ENCODE measurements at places on chromosomes 6 and 20.

DNA sequence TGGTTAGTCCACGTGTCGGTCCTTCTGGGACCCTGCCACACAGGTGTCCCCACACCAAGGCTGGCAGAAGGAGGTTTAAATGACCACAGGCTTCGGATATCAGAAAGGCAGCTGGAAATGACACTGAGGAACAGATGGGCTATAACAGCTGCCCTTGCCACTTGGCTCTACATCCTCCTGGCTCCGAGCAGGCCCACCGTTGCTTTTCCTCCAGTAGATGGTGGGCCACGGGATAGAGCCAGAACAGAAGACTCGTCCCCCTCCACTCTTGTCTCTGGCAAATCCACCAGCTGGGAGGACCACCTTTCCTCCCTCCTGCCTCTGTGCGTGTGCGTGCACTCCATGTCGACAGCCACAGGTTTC, 17.6 kb downstream of the WRNIP1 start:
- DNase-seq, result no peak

DNA sequence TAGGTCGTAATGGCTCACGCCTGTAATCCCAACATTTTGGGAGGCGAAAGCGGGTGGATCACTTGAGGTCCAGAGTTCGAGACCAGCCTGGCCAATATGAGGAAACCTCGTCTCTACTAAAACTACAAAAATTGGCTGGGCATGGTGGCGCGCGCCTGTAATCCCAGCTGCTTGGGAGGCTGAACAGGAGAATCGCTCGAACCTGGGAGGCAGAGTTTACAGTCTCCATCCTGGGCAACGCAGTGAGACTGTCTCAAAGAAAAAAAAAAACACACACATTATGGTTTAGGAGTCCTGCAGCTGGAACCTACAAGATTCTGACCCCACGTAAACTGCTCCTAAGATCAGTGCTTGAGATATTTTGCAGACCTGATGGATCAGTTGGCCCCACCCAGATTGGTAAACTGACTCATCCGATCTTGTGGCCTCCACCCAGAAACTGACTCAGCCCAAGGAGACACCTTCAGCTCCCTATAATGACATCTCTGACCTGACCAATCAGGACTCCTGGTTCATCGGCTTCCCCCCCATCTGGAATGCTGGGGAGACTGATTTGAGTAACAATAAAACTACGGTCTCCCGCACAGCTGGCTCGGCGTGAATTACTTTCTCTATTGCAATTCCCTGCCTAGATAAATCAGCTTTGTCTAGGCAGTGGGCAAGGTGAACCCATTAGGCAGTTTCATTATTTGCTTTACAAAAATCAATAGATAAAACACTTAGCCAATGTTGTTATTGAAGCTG, 96.2 kb upstream of the BTN3A2 start:
- no peak for DNase-seq

DNA sequence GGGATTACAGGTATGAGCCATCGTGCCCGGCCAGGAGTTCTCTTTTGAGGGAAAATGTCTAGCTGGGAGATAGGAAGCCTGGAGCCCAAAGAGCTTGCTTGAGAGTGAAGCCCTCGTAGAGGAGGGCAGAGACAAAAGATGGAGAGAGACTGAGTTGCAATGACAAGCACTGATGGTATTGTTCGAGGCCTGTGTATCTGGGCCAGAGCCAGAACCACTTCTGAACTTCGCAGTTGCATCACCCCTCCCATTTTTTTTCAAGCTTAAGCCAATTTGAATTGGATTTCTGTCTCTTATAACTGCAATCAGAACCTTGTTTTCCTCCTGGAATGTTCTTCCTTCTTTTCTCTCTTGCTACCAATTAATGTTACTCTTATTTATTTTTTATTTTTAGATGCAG, 83.1 kb downstream of the KCNB1 start:
- no peak for DNase-seq

- no peak for DNase-seq
Observed at GRCh38 chr6:138328210-138328609, 49.5 kb upstream of the SMIM28 start.

DNA sequence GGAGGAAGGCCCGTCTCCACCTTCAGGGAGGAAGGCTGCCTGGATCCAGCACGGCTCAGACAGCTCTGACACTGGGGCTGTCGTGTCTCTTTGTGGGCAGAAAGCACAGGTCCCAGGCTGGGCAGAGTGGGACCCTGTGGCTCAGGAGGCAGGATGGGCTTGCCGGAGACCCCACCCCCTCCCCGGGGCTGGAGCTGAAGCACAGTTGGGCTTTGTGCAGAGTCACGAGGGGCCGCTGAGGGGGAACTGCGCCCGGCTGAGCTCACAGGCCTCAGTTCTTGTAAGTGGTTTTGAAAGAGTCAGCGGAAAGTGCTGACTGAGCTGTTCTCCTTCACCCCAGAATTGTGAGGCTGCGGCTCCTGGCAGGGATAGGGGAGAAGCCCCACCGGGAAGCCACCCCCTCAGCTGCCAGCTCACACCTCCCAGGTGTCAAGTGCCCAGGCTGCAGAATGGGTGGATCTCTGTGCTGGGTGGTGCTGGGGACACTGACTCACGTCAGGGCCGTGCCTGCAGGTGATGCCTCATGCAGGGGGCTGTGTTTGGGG, 145.5 kb upstream of the RNF24 start:
- peak; percentile 69 for DNase-seq

GRCh38 chr6:81985191-81985590, 232.7 kb upstream of the TENT5A start:
- no peak for DNase-seq

GRCh38 chr6:47595785-47596184, 102.6 kb upstream of the ADGRF4 start:
- DNase-seq, result no peak

GRCh38 chr6:42331019-42331418, 113.4 kb upstream of the MRPS10 start:
- no peak for DNase-seq

DNA sequence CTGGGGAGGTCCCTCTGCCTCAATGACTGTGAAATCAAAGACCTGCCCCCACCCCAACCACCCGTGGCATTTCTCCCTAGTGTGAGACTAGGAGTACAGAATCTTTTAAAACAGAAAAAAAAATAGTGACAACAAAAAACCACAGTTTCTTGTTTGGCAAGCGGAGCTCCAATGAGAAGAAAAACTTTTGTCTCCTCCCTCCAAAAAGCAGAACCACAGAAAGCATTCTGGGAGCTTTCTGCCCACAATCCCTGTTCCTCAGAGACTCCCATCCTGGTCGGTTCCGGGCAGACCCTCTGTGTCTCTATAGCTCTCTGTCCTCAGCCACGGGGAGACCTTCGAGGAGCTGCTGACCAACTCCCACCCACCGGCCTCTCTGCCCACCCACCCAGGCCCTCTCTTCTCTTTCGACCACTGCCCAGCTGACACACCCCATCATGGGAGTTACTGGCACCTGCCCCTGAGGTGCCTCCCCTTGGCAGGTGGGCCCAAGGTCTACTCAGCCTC, 4.9 kb downstream of the PREX1 start:
- DNase-seq, result peak; percentile 61

DNA sequence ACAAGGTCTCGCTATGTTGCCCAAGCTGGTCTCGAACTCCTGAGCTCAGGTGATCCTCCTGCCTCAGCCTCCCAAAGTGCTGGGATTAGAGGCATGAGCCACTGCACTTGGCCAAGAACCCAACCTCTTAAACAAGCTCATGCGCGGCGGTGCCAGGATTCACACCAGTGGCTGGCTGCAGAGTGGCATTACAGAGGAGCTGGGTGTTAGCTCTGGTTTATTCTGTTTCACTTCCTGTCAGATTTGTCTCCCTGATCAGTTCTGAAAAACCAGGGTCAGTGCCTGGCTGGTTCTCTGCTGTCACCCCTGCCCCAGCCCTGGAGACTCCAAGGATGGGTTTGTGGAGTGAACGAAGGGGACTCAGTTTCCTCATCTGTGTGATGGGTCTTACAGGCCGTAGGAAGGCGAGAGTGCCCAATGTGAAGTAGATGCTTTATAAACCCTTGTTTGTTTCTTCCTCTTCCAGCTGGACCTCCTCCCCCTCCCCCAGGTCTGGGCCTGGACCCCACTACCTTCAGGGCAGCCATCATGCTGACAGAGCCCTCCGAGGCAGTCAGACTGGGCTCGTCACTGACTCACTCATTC, 63.4 kb downstream of the UBE2V1 start:
- no peak for DNase-seq

- DNase-seq, result no peak
Observed at GRCh38 chr6:30363459-30363858, 18.5 kb downstream of the RPP21 start.

DNA sequence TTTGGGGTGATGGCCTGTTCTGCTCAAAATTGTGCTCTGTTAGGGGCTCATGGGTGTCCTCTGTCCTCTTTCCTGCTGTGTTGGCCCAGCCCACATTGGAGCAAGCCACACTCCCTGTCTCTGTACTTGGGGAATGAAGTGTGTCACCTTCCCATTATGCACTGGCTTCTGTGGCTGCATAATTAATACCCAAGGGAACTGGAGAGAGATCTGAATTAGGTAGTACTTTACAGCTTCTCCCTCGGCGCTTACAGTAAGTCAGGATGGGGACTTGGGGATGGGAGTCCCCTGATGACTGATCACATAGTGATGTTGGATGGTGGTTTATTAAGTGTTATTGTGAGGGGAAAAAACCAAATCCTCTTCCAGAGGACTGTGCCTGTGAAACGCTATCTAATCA, 116.6 kb downstream of the FOXO3 start:
- no peak for DNase-seq

DNA sequence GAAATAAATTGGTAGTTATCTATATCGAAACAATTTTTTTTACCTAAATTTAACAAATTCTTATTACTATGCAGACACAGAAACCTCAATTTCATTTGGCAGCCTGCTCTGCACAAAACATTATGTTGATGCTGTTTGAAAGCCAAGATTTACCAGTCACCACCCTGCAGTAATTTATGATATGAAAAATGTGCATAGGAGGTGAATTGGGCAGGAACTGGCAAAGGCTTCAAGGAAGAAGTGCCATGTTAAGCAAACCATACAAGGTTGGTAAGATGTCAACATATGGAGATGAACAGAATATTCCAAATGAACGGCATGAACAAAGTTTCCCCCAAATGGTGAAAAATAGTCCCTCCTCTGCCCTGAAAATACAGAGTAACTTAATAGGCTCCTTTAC, 54.2 kb upstream of the TAB2 start:
- DNase-seq, result no peak

- DNase-seq, result no peak
Observed at GRCh38 chr20:49914310-49915117, 815 bp downstream of the SPATA2 start.

DNA sequence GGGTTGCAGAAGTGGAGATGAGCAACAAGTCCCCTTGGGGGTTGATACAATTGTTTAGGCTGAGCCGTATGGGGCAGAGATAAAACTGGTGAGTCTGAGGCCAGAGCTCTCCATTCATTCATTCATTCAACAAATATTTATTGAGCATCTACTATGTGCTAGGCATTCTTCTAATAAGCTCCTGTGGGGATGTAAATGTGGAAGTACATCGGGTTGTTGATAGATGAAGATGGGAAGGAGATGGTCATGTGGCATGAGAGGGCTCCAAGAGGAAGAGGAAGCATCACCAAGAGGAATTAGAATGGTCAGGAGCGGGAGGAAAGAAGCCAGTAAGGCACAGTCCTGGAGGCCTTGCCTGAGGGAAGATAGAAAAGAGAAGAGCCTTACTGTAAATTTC, 98.7 kb upstream of the MLN start:
- no peak for DNase-seq

DNA sequence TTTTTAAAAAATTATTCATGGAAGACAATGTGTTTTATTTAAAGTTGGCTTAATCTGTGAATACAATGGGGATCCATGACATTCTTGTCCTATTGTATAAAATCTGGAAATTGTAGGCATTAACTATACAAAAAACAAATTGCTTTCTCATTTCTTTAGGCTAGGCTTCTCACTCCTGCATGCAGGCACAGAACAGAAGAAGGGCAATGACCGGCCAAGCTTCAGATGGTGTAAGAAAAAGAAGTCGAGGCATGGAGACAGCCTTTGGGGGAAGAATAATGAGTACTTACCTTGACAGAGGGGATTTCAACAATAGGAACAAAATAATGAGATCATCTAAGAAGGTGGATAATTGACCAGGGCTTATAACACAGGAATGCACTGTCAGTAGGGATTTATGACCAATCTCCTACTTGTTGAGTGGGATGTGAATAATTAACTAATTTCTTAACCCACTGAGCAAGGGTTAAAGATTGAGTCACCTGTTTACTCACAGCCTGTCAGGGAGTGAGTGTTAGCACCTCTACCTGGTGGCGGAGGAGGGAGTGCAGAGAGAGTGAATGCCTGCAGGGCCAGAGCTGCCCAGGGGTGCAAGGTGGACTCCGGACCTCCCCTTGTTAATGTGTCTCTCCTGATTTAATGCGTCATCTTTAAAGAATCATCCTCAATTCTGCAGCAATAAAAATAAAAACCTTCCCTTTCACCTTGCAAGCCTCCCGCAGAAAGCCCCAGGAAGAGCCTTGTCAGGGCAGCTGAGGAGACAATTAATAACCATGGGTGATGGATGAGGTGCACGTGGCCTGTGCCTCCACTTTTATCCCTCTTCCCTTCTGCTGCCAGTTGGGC, 3.9 kb downstream of the SLC22A2 start:
- no peak for DNase-seq

- DNase-seq, result no peak
Observed at GRCh38 chr20:16975682-16976081, 227.5 kb downstream of the OTOR start.

GRCh38 chr6:133918208-133918930, 29.5 kb downstream of the TCF21 start:
- no peak for DNase-seq

DNA sequence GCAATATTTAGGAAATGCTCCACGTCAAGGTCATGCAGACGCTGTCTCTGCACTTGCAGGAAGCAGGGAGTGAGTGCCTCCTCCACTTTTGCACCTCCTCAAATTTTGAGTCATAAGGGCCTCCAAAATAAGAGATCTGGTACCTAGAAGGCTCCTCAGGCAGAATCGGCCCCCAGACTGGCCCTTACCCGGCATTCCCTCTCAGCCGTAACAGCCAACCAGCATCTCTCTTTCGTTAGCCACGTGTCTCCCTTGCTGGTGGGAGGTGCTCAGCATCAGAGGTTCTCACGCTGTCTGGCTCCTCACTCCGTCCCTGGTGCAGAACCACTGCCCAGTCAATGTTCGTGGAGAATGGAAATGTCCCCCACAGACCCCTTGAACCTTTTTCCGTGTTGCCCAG, 75.3 kb downstream of the ANKRD60 start:
- DNase-seq, result no peak

GRCh38 chr20:51218603-51219002, 195.7 kb upstream of the KCNG1 start:
- no peak for DNase-seq

Measured in GDM1 (cell line).